ENCODE measurements at places on chromosomes 5 and 9.
A peak's percentile ranks its signal among the peaks of the same experiment; 100 is the strongest.

DNA sequence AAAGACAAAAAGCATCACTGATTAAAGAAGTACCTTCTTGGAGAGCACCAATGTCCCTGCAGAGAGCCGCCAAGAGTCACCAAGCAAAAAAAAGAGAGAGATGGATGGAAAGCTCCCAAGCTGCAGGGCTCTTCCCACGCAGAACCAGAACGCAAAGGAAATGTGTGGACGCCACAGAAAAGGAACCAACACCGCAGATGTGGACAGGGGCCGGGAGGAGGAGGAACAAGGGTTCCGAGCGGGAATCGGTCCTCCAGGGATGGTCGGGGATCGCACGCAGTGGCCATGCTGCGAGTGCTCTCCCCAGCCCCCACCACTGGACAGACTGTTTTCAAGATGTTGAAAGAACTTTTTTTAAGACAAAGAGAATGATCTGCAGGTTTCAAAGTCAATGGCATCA, 40.2 kb upstream of the ZNF354A start:
- no peak for DNase-seq

DNA sequence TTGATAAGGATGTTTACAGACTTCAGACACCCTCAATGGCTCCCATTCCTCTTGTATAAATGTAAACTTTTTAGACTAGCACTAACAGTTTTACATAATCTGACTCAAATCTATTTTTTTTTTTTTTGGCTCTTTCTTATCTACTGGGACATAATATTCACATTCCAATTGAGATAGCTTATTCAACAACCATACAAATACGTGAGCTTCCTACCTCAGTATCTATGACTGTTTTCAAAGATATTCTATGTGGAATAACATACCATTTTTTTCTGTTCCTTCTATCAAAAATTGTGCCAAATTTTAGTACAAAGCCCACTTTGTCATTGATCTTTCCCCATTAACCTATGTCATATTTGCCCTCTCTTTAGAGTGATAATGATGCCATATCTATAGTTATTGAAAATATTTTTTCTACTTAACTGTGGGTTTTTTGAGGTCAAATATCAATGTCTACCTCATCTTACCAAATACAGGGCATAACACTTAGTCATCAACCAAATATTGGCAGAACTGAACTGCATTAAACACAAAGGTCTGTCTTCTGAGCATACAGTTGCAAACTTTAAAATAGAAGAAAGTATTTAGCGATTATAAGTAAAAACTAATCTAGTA, 482.6 kb downstream of the PTPRD start:
- no peak for DNase-seq

GRCh38 chr5:113320273-113320780, 114.5 kb downstream of the TSSK1B start:
- no peak for DNase-seq

- DNase-seq = no peak
These were observed 395.7 kb upstream of the SEMA6A start for GRCh38 chr5:116970318-116970717.

DNA sequence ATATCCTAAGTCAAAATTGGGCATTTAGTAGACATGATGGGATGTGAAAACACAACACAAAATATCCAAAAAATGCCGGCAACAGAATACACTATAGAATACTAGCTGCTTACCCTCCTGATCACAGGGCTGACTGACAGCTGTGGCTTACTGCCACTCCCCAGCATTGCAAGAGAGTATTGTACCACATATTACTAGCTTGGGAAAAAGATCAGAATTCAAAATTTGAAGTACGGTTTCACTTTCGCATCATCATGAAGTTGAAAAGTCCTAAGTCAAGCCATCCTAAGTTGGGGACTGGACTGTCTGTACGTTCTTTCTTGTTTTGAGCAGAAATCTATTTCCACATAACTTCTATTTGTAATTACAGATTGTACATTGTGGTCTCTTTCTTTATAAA, 851.4 kb downstream of the MAT2B start:
- DNase-seq = no peak

GRCh38 chr5:126446498-126447224, 23.5 kb downstream of the GRAMD2B start:
- DNase-seq = no peak

DNA sequence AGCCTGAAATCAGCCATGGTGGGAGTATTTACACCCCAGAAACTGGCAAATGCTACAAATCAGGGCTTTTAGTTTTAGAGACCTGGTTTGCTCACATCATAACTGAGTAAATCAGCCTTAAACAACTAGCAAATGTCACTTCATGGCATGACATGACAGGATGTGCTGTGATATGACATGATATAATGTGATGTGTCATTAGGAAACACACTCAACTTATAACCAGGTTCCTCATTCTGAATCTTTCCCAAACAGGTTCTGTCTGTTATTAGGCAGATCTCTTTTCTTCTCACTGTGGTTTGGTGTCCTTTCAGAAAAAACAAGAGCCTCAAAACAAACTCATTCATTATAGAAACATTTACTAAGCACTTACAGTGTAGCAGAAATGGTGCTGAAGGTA, 90.5 kb downstream of the ADAMTS12 start:
- no peak for DNase-seq

GRCh38 chr9:104831681-104832080, 67.8 kb downstream of the NIPSNAP3B start:
- DNase-seq = peak; percentile 65

DNA sequence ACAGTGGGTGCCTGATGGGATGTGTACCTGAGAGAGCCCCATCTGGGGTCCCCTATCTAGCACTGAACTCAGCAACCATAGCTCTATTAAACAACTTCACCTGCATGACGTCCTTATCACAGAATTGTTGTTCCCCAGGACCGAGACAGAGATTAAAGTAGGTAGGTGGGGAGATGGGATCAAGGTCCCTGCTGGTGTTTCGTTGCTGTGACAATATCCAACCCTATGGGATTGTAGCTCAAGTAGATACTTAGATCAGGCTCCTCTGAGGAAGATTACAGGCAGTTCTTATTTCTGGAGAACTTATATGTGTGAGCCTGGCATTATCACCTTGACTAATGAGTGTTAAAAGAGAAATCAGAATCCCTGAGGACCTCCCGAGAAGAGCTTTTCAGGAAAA, 84.9 kb downstream of the SLC28A3 start:
- DNase-seq = no peak

GRCh38 chr5:170805666-170806065, 22.1 kb downstream of the GABRP start:
- DNase-seq = no peak

DNA sequence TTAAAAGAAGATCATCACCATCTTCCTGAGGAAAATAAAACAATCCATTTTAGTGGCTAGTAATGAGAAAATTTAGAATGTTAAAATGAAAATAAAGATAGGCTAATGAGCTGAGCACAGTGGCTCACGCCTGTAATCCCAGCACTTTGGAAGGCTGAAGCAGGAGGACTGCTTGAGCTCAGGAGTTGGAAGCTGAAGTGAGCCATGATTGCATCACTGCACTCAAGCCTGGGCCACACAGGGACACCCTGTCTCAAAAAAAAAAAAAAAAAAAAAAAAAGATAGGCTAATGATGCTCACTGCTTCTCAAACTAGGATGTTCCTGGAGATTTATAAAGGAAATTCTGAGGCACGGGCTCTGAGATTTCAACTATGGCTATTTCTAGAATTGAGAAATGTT, 50.3 kb downstream of the CPLANE1 start:
- no peak for DNase-seq

DNA sequence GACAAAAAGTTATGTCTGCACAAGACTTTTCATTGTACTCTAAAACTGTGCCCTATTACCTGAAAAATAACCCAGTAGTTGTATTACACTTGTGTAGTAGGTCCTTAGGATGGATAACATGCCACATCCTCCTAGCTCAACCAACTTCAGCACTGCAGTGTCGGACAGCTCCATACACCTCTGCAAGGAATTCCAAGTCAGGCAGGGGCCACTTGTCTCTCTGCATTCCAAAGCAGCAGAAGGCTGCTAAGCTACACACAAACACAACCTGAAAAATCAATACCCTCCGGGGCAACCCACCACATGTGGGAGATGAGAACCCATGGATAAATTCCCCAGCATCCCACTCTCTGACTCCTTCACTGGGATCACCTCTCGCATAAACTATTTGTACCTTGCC, 50.2 kb downstream of the MED10 start:
- peak; percentile 52 for DNase-seq

GRCh38 chr5:94746731-94747124, 128.3 kb downstream of the SLF1 start:
- DNase-seq = no peak

GRCh38 chr5:92890841-92891244, 690.2 kb downstream of the NR2F1-AS1 start:
- DNase-seq = no peak

- DNase-seq = peak; percentile 0
These were observed 688.2 kb upstream of the CDH6 start for GRCh38 chr5:30505014-30505886.

DNA sequence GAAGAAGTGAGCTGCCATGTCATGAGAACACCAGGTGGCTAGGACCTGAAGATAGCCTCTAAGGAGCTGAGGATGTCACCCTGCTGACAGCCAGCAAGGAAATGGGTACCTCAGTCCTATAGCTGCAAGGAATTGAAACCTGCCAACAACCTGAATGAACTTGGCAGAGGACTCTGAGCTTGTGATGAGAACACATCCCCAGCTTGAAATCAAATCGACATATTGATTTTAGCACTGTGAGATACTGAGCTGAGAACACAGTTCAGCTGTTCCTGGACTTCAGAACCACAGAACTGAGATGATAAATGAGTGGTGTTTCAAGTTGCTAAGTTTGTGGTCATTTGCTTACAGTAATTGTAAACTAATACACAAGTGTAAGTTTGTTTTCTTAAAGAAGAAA, 5.5 kb upstream of the RASEF start:
- DNase-seq = no peak

- DNase-seq = no peak
These were observed 82.2 kb upstream of the CXCL14 start for GRCh38 chr5:135660826-135661575.

DNA sequence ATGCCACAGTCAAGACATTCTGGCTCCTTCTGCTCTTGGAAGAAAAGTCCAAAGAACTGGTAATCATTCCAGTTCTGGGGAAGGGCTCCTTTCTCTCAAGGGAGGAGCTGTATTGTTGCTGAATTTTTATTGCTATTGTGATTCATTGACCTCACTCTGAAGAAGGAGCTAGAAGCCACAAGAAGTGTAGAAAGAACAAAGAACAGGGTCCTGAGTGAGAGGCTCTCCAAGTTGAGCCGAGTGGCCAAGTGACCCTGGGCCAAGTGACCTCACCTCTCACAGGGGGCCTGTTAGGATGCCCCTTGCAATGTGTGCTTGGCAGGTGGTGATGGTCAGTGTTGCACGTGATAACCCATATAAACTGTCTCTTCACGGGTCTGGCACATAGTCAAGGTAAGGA, 173.3 kb downstream of the FGF18 start:
- no peak for DNase-seq

DNA sequence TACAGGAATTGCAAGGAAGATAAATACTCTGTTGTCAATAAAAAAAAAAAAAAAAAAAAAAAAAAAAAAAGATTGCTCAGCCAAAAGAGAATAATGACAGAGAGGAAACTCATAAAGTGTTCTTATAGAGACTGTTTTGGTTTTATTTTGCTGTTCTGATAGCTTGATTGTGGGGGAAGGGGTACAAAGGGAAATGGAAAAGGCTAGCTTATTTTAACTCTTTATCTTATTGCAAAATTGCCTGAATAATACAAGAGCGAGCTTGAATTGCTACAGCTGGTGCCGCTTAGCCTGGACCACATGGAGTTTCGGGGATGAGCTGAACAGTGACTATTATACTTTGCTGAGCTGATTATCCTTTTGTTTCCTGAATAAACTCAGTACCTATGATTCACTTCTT, 31.0 kb upstream of the SHISAL2B start:
- no peak for DNase-seq

DNA sequence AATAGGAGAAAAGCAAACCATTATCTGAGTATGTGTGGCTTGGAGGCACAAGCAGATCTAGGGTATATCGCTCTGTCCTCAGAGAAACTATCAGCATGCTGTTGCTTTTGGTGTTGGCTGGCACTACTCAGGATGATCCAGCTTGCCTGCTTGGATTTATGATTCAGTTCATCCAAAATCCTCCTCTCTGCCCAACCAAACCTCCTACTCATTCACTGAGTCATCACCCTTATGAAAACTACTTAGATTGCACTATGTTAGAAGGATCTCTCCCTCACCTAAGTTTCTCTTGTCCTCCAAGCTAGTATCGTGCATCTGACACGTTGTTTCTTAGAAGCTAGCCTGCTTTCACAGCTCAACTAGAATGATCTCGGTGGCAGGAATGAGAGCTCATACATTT, 14.2 kb upstream of the ZBED3 start:
- no peak for DNase-seq

DNA sequence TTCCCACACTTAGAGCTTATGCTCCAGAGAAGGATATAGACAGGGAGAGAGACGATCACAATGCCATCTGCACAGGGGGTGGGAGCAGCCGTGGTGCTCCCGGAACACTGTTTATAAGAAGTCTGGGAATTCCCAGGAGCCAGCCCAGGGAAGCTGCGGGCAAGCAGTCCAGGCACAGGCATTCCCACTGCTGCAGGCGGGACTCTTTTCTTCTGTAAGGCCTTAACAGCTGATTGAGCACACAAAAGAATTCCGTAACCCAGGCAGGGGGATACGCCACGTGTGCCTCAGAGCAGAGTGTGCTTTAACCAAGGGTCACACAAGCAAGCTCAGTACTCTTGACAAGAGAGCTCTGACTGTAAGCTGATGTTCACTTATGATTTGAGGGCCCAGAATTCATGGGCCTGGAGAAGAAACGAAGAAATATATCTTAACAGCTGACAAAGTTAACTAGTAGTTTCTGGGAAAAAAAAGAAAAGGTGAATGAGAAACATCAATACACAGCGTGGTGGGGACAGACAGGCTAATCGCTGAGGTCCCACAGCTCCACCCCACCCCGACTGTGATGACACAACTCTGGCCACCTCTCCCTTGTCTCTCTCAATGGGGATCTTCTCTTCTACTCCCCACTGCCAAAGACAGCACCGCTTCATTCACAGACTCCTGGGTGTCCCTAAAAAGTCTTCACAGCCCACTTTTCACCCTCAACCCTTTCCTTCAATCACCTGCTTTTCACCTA, 85.9 kb upstream of the SIMC1 start:
- no peak for DNase-seq

- no peak for DNase-seq
These were observed 780.7 kb downstream of the NR2F1-AS1 start for GRCh38 chr5:92800365-92800764.

DNA sequence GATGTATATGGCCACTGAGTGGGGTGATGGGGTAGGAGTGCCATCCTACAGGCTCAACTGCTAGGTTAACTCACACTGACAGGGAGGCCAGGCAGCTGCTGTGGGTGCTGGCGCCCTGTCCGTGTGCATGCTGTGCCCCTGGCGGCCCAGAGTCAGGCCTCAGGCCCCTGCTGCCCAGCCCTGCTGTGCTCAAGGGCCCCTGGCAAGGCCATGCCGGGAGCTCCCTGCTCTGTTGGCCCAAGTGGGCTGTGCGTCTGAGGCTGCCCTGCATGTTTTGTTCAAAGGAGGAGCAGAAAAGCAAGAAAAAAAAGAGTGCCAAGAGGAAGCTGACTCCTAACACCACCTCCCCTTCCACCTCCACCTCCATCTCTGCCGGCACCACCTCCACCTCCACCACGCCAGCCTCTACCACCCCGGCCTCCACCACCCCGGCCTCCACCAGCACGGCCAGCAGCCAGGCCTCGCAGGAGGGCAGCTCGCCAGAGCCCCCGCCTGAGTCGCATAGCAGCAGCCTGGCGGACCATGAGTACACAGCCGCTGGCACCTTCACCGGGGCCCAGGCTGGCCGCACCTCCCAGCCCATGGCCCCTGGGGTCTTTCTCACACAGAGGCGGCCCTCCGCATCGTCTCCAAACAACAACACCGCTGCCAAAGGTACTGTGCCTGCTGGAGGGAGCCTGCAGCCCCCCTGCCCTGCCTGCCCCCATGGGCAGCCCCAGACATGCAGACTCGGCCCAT, 100.1 kb downstream of the PHF2 start:
- no peak for DNase-seq
